Activated CD4-positive, alpha-beta T cell treated with anti-CD3 and anti-CD28 coated beads, Interleukin-2, amount 10 ng/mL, durations not matched to agents 24 days and 14 days (primary cell): ENCODE measurements at places on chromosomes 12 and 14.

GRCh38 chr14:67697006-67697405, 1.4 kb upstream of the RDH11 start:
- no peak for DNase-seq

DNA sequence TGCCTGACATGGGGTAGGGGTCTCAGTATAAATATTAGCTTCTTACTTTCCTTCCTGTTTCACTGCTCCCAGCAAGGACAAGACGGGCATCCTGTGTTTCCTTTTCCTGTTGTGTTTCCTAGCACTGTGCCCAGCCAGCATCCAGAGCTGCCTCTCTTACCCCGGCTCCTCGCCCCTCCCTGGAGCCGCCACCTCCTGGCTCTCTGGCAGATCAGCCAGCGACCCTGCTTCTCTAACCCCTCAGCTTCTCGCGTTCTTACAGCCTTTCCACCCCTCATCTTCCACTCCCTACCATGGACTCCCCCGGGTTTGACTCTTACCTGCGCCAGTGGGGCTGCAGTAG, 17.8 kb downstream of the HDAC7 start:
- no peak for DNase-seq

- no peak for DNase-seq
Measured at GRCh38 chr12:124543590-124544310, 23.7 kb downstream of the NCOR2 start.

DNA sequence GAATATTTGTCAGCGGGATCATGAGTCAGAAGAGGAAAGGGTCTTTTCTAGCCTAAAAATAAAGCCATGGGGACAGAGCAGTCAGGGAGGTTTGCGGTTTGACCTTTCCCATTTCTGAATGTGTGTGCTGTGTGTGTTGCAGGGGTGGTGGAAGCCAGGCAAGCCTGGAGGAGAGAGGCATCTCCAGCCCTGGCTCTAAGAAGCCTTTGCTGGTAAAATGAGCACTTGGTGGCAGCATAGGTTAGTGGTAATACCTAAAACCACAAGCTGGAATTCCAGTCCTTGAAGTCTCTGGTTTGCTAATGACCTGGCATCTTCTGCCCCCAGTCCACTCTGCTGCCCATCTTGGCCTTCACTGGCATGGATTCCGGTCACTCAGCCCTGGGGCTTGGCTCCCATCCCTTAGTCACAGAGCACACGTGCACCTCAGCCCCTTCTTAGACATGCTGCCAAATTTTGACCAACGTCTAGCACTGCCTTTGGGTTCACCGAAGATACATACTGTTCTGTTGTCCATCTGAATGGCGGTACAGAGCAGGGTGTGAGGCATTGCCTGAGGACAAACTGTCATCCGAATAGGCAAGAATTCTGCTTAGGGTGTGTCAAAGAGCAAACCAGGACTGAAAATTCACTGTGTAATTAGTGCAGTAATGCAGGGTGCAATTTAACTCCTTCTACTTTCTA, 52.7 kb downstream of the KCNA5 start:
- no peak for DNase-seq

DNA sequence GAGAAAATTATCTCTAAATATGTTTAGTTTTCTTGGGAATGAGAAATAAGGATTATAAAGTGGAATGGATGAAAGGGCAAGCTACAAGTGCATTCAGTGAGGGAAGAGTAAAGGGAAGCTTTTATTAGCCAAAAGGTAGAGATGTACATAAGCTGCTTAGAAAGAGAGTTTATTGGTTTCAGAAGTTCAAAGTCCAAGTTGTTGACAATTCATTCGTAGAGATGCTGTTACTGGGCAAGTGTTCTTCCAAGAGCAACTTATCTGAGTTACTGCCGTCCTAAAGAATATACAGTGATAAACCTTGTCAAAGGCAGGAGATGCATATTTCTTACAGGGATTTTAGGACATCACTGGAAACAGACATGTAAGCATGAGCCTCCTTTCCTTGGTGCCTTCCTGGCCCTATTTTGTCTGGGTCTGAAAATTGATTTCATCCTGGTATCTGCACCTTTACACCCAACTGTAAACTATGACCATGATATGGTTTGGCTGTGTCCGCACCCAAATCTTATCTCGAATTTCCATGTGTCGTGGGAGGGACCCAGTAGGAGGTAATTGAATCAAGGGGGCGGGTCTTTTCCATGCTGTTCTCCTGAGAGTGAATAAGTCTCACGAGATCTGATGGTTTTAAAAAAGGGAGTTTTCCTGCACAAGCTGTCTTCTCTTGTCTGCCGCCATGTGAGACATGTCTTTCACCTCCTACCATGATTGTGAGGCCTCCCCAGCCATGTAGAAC, 46.8 kb downstream of the TRMT5 start:
- DNase-seq: no peak

GRCh38 chr12:113318900-113319628, 15.8 kb downstream of the SLC8B1 start:
- no peak for DNase-seq

DNA sequence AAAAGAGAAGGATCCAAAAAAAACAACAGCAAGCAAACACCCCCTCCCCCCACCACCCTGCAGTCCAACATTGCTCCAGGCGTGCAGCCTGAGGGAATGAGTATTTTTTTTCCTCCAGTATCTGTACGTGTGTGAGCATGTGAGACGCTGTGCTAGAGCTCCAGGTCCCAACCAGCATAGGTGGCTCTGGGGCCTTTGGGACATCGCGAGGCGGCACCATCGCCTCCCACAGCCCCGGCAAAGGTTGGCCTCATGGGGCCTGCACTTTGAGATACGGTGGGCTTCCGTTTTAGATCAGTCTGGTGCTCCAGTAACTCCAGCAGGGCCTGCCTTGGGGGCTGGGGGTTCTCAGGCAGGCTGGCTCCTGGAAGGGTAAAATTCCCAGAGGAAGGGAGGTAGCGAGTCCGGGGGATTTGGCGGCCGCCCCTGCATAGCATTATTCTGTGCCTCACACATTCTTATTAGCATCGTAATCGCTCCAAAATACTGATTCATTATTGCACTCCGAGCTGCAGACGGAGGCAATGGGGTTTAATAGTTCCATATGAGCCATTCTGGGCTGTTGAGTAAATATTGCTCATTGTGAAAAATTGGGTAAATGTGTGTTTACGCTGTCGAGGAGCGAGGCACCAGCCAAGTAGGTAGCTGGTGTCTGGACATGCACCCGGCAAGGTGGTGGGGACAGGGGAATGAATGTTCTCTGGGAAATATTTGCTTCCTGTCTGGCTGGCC, 143.1 kb upstream of the MYL2 start:
- DNase-seq: no peak
